Fibroblast of skin of scalp (primary cell): ENCODE measurements at places on chromosomes 2 and 18.

DNA sequence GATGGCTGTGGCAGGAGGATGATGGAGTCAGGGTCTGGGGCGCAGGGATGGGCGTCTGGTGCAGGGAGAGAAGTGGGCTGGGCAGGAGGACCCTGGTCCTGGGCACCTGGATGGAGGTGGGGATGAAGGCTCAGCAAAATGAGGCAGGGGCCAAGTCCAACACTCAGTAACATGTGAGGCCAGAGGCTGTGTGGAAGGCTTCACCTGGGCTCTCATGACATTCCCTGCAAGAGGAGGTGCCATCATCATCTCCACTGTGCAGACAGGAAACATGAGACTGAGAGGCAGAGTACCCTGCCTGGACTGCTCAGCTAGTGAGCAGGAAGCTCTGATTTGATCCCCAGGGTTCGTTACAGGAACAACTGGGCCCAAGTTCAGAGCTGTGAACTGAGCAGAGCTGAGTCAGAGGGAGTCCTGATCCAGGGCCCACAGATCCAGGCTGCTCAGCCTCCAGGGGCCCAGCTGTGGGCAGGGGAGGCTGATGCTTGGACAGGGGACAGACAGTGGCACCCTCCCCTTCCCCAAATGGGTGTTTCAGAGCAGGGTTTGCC, 36.9 kb downstream of the HJURP start:
- no peak for DNase-seq

- no peak for DNase-seq
Measured at GRCh38 chr2:5391362-5391761, 300.8 kb upstream of the SOX11 start.

DNA sequence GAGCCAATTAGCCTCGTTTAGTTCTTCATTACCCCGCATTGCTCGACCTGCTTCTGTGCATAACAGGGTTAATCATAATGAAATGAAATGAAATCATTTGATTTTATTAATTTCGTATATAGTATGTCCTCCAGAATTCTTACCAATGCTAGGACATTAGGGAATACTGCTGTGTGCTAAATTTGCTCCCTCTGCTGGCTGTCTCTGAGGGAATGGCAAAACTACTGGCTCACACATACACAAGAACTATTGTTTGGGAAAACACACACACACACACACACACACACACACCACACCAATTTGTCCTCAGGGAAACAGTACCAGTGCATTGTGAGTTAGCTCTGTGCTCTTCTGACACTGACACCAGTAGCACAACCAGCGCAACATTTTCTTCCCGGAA, 273.3 kb upstream of the TCF4 start:
- peak; percentile 63 for DNase-seq

DNA sequence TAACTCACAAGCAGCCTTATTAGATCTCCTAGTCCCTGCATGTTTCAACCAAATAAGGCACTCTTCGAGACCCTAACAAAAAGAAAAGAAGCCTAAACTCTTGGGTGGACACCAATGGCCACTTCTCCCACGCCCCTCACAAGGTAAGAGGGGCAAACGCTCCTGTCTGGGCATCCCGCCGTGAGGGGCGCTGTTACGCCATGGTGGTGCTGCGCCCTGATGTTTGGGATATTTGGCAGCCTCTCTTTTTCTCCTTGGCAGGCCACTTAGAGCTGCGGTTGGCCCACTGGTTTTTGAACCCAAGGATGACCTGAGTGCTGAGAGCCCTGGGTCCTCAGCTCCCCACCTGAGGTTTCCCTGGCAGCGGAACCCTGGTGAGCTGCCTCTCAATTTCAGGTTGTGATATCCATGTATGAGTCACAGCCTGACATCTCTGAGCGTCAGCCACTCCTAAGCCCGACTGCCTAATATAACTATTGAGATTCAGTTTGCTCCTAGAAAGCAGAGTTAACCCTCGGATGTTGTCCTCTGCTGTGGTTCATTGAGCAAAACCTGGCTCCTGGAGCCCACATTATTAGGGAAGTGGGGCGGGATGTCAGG, 103.3 kb downstream of the COL6A3 start:
- DNase-seq, result peak; percentile 37

DNA sequence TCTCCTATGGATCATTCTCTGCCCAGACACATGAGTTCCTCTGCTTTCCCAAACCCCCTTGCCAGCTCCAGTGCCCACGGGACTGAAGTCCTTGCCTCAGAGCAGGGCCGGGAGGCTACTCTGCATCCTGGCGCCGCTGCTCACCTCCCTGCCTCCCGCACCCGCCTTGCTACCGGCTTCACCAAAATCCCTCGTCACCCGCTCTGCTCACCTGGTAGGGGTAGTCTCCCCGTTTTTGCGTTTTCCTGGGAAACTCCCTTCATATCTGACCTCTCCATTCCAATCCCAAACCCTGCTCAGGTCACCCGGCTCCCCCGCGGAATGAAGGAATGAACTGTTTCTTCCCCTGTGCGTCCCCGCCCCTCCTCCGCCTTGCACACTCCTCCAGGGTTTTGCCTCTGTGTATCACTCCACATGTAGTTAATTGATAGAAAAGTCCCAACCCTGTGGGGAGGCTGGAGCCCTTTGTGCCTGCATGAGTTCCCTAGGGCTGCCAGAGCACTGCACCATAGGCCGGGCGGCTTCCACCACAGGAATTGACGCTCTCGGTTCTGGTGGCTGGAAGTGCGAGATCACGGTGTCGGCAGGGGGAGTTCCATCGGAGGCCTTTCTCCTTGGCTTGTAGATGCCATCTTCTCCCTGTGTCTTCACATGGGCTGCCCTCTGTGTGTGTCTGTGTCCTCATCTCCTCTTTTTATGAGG, 2.0 kb upstream of the DGKD start:
- no peak for DNase-seq

DNA sequence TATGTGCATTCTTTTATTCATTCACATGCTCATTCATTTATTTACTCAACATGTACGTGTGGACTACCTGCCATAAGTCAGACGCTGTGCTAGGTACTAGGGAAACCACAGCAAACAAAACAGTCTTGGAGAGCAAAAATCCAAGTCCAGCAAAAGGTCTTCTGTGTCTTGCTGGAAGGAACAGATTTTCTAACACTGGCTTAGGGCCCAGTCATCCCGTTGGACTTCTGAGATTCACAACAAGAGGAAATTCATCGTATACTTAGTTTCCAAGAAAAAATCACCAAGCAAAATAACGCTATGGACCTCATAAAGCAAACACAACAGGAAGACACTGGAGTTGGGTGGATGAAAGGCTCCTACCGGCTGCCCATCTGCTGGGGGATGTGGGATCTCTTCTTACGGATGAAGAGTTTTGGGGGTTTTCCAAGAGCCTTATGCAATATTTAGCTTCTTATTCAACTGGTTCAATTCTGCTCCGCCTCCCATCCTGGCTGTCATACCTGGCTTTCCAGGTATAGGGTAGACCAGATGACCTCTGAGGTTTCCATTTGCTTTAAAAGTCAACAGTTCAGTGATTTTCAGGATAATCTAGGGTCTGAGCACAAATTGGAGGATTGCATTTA, 262.7 kb downstream of the HAUS1 start:
- no peak for DNase-seq

GRCh38 chr2:38526195-38526594, 76.5 kb downstream of the HNRNPLL start:
- DNase-seq, result peak; percentile 70

GRCh38 chr2:218805627-218806026, 23.7 kb downstream of the CYP27A1 start:
- peak; percentile 74 for DNase-seq

DNA sequence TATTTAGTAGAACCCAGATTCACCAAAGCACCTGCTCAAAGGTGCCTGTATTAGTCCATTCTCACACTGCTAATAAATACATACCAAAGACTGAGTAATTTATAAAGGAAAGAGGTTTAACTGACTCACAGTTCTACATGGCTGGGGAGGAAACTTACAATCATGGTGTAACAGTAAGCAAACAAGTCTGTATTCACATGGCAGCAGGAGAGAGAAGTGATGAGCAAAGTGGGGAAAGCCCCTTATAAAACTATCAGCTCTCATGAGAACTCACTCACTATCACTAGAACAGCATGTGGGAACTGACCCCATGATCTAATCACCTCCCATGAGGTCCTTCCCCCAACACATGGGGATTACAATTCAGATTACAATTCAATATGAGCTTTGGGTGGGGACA, 28.0 kb upstream of the DDX18 start:
- no peak for DNase-seq

- no peak for DNase-seq
Measured at GRCh38 chr2:27914805-27915175, 24.3 kb downstream of the BABAM2 start.

DNA sequence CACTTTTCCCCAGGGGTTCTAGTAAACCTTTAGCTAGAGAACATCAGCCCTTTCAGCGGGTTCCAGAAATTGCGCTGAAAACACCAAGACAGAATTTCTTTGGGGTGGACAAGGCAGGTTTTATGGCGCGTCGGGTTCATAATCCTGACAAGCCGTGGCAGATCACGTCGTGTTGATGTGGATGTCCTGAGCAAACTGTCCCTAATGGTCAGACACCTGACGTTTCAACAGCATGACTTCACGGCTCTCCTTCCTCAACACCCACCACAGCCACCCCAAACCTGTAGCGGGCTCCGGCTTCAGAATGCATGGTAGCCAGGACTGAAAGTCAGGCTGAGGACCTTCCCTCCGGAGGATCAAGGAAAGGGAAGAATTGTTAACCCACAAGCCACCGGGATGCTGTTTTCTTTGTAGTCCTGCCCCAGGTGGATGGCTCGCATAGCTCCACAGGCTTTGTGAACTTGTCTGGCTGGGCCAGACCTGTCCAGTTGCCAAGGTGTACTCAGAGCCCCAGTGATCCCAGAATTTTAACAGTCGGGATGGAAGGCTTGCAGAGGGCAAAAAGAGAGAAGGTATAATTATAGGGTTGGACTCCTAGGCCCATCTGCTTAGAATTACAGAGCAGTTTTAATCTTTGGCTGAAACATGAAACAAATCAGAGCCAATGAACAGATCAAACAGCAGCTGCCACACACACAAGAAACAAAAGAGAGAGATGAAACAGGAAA, 1.5 kb downstream of the APCDD1 start:
- DNase-seq, result no peak

GRCh38 chr2:223000872-223001796, 50.9 kb upstream of the KCNE4 start:
- DNase-seq, result no peak

GRCh38 chr18:37443325-37444055, 122.1 kb downstream of the CELF4 start:
- DNase-seq, result no peak

DNA sequence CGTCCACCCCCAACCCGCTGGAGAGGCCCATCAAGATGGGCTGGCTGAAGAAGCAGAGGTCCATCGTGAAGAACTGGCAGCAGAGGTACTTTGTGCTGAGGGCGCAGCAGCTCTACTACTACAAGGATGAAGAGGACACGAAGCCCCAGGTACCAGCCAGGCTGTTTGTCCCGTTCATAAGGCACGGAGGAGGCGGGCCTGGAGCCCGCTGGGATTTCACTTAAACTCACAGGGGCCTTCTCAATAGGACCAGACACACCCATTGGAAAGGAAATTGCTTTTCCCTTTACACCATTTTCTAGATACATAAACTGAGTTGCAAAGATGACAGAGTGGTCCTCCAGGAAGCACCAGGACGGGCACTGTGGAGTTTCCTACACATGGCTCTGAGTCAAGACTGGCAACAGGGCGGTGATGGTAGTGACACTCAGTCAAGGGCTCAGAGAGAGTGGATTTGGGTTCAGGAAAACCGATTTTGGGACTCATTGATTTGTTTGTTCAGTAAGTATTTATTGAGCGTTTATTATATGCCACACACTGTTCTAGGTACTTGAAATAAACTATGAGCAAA, 40.7 kb downstream of the ARHGAP25 start:
- DNase-seq, result no peak

DNA sequence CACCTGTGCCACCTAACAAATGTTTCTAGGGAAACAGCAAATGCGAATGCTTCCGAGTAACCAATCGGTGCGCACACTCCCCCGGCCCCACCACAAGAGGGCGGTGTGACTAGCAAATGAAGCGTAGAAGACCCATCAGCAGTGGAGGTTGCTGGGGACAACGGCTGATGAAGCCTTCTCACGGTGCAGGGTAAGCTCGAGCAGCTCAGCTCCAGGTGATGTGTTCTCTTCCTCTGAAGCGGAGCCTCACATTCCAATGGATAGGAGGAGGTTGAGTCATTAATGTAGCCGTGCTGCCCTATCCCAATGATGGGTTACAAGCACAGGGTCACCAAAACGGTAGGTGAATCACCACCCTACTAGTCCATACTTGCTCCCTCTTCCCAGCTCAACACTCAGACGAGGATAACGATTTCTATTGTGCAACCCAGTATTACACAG, 127.6 kb upstream of the TWIST2 start:
- peak; percentile 43 for DNase-seq

DNA sequence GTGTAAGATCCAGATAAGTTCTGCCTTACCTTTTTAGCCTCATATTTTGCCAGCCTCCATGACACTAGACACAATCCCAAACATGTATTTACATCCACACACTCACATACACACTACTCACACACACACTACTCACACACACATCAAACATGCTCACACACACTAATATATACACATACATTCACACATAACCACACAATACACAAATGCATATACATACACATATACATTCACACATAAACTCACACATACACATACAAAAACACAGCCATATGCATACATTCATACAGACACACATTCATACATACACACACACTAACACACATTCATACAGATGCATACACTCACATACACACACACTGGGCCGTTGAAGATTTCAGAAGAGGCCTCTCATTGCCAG, 109.5 kb downstream of the MAIP1 start:
- no peak for DNase-seq

- no peak for DNase-seq
Measured at GRCh38 chr2:240467149-240467642, 31.7 kb downstream of the GPC1 start.

GRCh38 chr2:144015655-144016245, 504.2 kb downstream of the ZEB2 start:
- DNase-seq, result peak; percentile 95

DNA sequence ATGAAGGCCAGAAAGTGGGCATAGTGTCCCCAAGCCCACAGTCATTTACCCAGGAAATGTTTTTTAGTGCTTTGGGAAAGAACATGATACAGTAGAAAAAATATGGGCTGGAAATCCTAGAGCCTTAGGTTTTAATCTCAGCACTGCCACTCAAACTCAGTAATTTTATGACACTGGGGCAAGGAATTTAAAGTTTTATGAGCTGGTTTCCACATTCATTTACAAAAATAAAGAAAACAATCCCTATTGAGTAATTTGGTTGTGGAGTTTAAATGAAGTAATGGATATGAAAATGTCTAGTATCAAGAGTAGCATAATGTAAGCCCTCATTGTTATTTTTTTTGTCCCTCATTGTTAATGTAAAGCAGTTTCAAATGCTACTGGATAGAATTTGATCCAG, 51.5 kb upstream of the FRZB start:
- DNase-seq, result peak; percentile 19

DNA sequence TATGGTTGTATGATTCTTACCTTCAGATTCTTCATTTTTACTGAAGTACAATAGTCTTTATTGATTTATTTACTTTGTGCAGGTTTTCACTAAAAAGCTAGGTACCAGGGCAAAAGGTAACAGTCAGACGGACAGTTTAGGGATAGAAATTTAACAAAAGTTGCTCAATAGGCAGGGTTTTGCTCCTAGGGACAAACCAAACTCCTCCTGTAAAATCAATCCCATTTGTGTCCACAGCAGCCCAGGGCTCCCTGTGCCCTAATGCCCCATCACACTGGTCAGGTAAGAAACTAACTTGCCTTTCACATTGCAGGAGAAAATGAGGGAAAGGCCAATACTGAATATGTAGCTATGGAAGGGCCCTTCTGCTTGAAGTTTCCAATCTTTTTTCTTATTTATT, 410.9 kb downstream of the EPHA4 start:
- no peak for DNase-seq

- no peak for DNase-seq
Measured at GRCh38 chr2:132420816-132421805, 4.5 kb downstream of the GPR39 start.
